ENCODE measurements at places on chromosomes 7 and 10.

DNA sequence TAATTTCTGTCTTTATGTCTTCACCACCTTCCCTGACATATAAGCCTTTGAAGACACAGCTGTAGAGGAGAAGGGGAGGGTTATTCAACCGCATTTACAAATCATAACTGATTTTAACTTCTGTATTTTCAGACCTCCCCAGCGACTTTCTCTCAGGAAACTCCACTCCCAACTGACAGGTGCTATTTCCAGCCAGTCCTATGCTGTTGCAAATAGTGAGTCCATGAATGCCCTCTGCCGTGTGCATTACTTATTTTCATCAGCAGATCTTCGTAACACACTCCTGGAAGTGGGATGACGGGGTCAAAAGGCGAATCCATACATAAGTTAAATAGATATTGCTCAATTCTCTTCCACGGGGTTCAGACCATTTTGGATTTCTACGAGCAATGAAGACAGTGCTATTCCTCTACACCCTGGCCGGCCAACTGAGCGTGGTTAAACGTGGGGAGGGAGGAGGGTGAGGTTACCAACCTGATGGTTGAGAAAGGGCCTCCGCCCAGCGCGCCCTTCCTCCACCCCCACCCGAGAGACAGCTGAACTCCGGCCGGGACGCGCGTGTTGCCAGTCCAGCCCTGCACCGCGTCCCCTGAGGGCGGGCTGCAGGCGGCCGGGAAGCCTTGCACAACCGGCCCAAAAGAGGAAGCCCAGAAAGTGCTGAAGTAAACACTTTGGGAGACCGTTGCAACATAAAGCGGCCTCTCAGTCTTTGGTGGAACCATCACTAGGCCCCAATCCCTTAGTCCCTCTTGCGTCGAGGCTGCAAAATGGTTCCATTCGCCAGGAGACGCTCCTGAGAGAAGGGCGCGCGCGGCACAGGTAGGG is at the start of gene APBB1IP:
Gene APBB1IP, plus strand, starts transcription at position 705 of the 825 bp plus-strand sequence. CDS start 53,986 bp downstream, outside the sequence.
- peak; percentile 42 for DNase-seq

DNA sequence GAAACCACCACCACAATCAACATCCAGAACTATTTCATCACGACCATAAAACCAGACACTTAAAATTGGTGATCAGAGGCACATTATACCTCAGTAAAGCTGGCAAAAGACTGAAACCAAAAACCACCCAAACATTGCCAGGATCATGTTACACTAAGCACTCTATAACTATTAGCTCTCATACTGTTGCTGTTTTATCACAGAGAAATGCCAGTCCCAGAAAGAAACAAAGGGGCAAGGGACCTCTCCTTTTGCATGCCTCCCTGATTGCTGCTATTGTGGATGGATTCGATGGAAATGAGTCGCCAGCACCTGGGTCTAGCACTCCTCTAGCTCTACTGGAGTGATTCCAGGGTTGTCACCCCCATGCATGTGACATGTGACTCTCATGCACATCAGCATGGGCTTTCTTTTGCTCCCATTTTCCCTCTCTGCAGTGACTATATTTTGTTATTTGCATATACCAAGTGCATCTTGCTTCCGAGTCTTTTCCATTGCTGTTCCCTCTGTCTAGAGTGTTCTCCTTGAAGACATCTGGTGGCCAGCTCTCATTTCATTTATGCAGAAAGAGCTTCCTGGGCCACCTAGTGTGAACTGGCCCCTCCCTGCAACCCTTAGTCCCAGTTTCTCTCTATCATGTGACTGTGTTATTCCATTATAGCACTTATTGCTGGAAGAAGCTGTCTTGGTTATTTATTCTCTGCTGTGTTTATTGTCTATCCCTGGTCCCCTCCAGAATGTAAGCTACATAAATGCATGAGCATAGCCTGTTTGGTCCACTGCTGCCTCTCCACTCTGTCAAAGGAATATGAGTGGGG is 300.6 kb downstream of the PLXNA4 start:
- DNase-seq, result no peak

DNA sequence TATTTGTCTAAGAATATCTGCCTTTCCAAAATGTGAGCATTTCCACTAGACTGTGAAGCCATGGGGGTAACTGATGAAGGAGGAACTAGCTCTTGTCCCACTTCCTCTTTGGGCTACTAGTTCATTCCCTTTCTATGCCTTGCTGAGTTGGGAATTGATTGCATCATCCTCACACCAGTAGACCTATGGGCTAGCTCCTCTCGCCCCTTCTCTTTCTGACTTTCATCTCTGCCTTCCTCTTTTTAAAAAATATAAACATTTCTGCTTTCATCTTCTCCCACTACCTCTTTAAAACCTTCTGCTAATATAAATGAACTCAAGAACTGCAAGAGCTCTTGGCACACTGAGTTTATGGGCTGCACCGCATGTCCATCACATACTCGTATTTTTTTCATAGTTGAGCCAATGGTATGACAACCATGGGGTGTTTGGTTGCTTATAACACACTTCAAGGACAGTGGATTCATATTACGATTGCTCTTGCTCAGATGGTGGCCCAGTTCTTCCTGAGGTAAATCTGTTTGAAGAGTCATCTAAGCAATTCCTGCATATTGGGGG is 182.0 kb downstream of the REEP3 start:
- no peak for DNase-seq

DNA sequence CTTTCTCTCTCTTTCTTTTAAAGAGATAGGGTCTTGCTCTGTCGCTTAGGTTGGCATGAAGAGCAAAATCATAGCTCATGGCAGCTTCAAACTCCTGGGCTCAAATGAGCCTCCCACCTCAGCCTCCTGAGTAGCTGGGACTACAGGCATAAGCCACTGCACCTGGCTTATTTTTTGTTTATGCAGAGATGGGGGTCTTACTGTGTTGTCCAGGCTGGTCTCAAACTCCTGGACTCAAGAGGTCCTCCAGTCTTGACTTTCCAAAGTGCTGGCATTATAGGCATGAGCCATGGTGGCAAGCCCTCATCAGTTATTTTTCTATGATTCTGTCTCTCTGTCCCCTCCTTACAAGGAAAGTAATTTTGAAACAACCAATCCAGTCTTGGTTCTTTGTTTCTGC is 1.1 kb upstream of the BAG3 start:
- no peak for DNase-seq

GRCh38 chr7:36208997-36209813 is 56.2 kb downstream of the EEPD1 start:
- no peak for DNase-seq

GRCh38 chr7:2807845-2808772 is 36.0 kb downstream of the GNA12 start:
- no peak for DNase-seq

Measured in stimulated activated effector memory CD8-positive, alpha-beta T cell treated with anti-CD3 and anti-CD28 coated beads, Interleukin-12 subunit alpha, Interleukin-12 subunit beta, amount 100 ng/mL, for 72 hours (primary cell).